ENCODE measurements at places on chromosomes 16 and 17.

DNA sequence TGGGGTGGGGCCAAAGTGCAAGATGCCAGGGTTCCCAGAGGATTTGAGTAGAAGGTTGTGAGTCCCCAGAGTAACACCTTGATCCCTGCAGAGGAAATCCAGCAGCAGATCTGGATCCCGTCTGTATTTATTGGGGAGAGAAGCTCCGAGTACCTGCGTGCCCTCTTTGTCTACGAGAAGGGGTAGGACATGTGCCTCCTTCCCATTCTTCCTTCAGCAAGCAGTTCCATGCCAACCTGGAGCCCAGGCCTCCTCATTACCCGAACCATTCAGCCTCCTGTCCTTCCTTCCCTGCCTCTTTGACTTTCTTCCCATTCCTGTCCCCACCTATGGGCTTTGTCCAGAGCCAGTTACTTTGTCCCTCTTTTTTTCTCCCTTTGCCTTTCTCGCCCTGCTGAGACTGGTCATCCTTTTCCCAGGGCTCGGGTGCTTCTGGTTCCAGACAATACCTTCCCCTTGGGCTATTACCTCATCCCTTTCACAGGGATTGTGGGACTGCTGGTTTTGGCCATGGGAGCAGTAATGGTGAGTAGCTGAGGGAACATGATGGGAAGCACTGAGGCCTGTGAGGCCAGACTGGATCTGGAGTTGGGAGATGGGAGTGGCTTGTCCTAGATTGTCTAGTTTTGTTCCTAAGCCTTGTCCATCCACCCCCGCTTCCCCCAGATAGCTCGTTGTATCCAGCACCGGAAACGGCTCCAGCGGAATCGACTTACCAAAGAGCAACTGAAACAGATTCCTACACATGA is 2.9 kb downstream of the RNF167 start:
- no peak for DNase-seq

- no peak for DNase-seq
Observed at GRCh38 chr16:27721531-27722181, 171.7 kb downstream of the KATNIP start.

GRCh38 chr16:82042144-82042543 is 7.1 kb downstream of the HSD17B2 start:
- DNase-seq = no peak

DNA sequence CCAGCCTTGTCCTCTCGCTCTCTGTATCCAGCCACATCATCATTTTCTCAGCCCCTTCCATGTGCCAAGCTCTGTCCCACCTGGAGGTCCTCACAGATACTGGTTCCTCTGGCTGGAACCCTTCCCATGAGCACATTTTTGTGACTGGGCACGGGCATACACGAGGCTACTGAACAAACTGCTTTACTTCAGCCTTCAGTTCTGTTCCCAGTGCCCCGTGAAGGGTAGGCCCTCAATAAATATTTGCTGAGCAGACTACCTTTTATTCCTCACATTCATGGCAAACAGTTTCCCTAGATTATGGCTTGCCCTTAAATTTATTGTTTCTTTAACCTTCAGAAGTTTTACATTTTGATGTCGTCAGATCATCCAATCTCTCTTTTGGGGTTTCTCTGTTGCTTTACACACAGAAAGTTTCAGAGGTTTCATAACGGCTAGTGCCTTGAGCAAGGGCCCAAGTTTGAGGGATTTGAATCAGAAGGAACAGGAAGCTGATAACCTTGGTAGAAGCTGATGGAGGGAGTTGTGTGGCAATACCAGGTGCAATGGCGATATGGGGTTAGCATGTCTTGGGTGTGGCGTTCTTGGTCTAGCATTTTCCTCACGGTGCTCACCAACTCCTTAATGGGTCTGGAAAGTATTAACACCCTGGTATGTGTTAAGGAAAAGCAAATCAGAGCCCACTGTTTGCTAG is 27.8 kb downstream of the TMEM92 start:
- DNase-seq = no peak

- DNase-seq = peak; percentile 84
Observed at GRCh38 chr17:44774271-44775135, 15.7 kb downstream of the ADAM11 start.

GRCh38 chr16:81708266-81709015 is 70.7 kb upstream of the PLCG2 start:
- DNase-seq = no peak

- no peak for DNase-seq
Observed at GRCh38 chr16:83336603-83337002, 471.2 kb upstream of the HSBP1 start.

- no peak for DNase-seq
Observed at GRCh38 chr17:65268832-65269231, 131.7 kb downstream of the RGS9 start.

DNA sequence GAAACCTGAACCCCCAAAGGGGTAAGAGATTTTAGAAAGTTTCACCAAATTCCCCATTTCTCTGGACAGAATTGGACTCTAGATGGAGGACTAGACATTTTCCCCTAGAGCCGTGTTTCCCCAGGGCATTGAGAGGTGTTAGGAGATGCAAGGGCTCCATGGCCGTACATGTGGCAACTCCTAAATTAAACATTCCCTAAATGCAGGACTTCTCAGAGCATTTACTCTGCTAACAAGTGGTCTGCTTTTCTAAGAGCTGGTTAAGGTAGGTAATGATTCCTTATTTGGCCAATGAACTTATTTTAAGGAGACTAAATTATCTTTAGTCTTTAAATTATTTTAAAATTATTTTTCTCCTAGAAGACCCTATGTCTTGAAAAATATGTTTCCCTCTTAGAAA is 200.9 kb downstream of the MSI2 start:
- no peak for DNase-seq

GRCh38 chr17:49616601-49617131 is 41.0 kb downstream of the NXPH3 start:
- no peak for DNase-seq
